Central memory CD4-positive, alpha-beta T cell (primary cell): ENCODE measurements at places on chromosomes 5 and 9.

DNA sequence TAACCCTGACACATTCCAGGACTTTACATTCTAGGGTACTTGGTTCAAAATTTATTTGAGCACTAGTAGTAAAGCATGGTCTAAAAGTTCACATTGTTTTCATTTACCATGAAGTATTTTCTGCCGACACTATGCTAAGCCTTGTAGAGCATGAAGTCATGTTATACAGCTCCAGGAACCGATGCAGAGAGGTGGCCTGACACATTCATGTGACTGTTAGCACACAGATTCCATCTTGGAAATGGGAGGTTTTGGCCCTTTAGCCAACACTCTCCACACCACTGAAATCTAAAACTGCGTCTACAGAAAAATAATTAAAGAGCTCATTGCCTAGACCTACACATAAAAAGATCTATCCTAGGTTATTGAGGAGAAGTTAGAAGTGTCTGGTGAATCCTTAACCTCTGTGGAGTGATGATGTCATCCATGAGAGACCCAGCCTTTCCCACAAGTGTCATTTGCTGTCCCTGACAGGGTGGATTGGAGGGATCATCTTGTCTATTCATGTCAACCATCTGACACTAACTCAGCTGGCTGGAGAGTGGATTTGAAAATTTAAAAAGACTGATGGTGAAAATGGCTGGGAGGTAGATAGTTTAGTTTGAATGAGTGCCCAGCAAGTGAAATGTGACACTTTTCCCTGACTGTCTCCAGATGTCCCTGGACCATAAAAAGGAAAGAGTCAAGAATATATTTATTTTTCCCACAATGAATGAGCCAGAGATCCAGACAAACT is 1.3 kb downstream of the RANBP3L start:
- no peak for DNase-seq

DNA sequence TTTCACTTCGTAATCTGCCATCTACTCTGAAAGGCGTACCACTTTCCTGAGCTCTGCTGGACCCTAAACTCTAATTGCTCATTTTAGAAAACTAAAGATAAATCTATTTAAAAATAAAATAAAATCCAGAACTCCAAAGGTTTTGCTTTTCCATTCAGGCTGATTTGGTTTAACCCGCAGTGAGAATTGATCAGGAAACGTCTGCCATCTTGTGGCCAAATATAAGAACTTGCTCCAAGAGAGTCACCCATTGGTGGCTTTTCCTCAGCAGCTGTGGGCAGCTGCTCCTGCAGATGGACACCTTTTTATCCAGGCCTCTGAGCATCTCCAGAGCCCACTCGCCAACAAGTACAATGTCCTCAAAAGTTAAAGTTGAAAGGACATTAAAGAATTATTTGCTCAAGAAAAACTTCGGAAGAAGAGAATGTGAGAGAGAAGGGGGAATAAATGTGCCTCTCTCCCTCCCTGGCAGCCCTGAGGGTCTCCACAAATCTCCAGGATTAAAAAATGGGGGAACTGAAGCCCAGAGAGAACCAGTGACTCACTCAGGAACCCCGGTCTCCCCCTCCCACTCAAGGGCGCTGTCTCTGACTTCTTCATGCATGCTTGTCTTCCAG is 4.1 kb downstream of the SAXO1 start:
- DNase-seq = peak; percentile 9

DNA sequence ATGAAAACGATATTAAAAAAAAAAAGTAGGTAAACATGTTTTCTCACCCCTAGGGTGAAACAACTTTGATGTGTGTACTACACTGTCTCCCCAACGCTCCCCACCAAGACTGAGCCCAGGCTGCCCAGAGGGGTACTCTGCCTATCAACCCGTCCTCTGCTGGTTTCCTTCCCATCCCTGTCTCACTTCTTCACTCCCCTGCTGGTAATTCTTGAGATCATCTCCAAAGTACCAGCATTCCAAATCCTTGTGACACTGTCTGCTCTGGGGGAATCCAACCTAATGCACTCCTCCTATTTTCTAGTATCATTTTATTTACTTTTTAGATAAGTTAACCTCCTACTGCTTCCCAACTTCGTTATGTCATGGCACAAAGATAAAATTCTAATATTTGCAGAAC is 6.3 kb upstream of the APTX start:
- no peak for DNase-seq

- no peak for DNase-seq
Measured at GRCh38 chr9:95043826-95044225, 273.7 kb downstream of the FANCC start.

DNA sequence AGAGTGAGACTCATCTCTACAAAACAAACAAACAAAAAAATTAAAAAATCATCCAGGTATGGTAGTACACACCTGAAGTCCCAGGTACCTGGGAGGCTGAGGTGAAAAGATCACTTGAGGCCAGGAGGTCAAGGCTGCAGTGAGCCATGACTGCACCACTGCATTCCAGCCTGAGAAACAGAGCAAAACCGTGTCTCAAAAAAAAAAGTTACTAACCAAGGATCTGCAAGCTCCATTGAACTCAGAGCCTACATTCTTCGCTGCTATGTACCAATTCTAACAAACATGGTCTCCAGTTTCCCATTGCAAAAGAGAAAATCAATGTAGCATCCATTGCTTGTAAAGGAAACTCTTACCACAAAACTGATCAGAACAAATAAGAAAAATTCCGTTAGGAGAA is 33.5 kb downstream of the MTMR12 start:
- DNase-seq = no peak

- peak; percentile 19 for DNase-seq
Measured at GRCh38 chr9:128554155-128554862, 1.9 kb downstream of the SPTAN1 start.

DNA sequence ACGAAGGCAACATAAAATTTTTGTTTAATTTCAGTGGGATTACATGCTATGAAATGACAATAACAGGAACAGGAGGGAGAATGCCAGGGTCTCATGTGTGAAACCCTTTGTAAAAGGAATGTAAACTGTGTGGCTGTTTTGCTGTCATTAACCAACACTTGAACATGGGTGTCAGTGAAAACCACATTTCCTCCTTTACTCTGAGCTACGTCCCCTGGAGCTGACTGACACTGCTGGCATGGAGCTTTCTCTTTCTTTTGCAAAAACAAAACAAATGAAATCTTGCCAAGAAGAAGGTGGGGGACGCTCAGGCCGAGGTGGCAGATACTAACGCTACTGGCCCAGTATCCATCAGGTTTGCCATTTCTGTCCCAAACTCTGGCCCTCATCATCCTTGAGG is 121.4 kb downstream of the DMRT2 start:
- DNase-seq = no peak

DNA sequence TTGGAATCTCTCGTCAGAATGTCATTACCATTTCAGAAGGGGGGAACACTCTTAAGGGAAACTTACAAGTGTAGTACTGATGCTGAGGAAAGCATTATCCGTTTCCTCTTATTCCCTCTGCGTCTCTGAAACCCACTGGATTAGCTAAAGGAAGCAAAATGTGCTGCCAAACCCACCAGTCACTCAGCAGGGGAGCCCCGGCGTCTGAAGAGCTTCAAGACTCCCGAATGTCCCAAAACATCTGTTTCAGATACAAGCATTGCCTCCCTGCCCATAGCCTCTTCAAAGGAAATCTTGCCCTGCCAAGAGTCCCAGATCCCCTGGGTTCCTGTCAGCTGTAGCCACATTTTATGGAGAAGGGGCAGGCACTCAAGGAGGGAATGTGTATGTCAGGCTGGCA is 1.0 kb upstream of the HCN1 start:
- no peak for DNase-seq

- no peak for DNase-seq
Measured at GRCh38 chr9:78575081-78575480, 278.2 kb downstream of the PSAT1 start.

DNA sequence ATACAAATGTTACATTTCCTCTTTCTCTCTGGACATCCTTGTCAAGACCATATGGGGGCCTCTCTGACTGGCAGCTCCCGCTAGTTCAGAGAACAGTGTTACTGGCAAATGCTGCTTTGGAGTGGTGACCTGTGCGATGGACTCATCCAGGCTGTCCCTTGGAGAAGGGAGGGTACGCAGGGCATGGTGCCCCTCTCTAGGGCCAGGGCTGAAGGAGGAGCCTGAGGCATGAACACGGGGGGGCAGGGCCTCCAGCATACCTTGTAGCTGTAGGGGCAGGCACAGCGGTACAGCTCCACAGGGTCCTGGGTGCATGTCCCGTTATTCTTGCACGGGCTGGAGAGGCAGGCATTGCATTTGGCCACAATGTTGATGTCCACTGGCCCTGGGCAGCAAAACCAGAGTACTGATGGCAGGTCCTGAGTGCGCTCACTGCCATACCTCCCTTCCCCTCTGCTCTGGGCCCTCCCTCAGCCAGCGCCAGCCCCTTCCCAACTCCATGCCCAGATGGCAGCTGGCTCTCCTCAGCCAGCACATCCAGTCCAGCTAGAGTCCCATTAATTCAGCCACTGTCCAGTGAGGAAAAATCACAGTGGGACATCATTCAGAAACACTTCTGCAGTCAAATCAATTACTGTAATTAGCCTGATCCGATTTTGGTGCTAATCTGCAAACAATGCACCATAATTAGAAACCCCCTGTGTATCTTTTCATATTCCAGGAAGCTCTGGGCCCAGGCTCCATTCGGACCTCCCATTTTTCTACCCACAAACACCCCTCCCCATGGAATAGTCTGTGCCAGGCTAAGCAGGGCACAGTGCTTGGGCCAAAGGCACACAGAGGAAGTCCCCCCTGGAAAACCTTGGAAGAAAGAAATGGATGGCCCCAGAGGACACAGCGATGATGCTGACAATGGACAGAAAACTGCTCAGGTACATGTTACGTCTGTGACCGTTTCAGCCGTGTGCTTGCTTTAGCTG is 128.8 kb upstream of the PANK3 start:
- DNase-seq = no peak

DNA sequence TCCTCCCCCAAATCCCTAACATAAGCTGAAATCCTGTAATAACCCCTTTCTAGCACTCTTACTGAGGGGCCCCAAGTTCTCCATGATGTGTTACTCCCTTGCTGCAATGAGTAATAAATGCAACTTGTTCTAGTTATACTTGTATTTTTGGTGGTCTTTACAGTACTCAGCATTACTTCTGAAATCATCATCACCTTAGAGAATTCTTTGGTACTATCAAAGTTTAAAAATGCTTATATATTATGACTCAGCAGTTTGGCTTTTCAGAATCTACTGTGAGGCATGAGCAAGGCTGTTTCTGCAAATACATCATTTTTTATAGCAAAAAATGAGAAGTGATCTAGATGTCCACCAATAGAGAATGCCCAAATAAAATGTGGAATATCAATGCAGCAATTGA is 20.7 kb upstream of the ROPN1L start:
- no peak for DNase-seq

DNA sequence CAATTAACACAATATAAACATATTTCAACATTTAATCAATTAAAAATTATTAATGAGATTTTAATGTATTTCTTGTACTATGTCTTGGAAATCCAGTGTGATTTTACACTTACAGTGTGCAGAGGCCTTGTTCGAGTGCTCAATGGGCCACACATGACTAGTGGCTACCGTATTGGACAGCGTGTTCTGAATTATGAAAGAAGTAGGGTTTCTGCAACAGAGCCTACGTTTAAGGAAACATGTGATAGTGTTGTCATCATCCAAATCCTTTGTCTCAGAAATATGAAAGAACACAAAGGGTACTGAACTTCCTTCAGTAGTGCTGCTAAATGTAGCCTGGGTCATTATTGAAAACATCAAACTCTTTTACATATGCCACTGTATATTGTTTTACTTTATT is 29.5 kb downstream of the NPR3 start:
- no peak for DNase-seq

- DNase-seq = no peak
Measured at GRCh38 chr9:34377404-34377746, 677 bp upstream of the MYORG start.

- no peak for DNase-seq
Measured at GRCh38 chr5:36950586-36951457, 74.3 kb downstream of the NIPBL start.

GRCh38 chr9:110276781-110277180 is 20.5 kb upstream of the TXN start:
- no peak for DNase-seq

GRCh38 chr5:155052532-155052931 is 39.0 kb downstream of the KIF4B start:
- DNase-seq = no peak

GRCh38 chr9:138103849-138104206 is 226.2 kb downstream of the CACNA1B start:
- DNase-seq = no peak

DNA sequence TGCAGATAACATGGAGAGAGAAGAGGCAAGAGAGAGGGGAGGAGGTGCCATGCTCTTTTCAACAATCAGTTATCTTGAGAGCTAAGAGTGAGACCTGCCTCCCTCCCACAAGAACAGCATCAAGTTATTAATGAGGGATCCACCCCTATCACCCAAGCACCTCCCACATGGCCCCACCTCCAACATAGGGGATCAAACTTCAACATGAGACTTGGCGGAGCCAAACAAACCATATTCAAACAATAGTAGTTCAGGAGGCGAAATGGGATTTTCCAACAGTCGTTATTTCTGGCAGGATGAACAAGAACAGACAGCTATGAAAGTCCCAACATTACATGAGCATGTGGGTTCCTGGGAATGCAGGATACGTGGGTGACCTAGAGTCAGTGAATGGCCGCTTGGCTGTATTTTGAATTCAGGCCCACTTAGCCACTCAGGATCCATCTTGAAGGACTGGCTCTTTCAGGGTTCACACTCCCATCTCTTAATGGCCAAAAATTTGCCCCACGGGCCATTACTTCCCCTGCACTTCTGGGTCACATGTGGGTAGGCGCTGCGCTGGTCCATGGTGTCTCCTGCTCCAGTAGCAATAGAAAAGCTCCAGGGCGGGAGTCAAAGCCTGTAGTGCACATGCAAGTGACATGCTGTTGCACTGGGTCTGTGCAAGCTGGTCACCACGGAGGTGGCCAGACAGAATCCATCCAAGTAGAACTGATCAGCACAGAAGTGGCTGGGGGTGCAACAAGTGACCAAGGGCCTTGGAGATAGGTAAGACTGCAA is 7.1 kb upstream of the FAF2 start:
- no peak for DNase-seq

DNA sequence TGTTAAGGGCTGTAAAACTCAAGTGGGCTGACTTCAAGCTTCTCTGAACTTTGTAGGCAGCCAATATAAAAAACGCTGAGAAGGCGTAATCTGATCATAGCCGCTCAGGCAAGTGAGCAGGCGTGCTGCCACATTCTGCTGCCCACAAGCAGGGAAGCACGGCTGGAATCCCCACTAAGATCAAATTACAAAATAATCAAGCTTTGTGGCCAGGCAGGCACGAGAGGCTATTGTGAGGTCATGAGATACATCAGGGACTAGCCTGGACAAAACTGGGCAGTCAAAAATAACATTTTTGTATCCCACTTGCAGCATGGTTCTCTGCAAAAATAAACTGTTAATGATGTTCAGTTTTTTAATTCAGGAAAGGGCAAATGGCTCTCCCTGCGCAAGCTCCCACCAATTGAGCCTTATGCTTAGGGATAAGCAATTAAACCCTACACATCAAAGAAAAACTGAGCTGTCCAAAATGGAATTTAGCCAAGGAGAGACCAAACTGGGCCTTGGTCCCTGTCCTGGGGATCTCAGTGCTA is 64.0 kb downstream of the POU5F2 start:
- no peak for DNase-seq

GRCh38 chr5:109695005-109695926 is 5.5 kb downstream of the MAN2A1 start:
- no peak for DNase-seq
